Stimulated activated CD4-positive, alpha-beta T cell treated with anti-CD3 and anti-CD28 coated beads, Interleukin-12 subunit alpha, Interleukin-12 subunit beta, amount 100 ng/mL, for 4 hours (primary cell): ENCODE measurements at places on chromosomes 16 and 17.

DNA sequence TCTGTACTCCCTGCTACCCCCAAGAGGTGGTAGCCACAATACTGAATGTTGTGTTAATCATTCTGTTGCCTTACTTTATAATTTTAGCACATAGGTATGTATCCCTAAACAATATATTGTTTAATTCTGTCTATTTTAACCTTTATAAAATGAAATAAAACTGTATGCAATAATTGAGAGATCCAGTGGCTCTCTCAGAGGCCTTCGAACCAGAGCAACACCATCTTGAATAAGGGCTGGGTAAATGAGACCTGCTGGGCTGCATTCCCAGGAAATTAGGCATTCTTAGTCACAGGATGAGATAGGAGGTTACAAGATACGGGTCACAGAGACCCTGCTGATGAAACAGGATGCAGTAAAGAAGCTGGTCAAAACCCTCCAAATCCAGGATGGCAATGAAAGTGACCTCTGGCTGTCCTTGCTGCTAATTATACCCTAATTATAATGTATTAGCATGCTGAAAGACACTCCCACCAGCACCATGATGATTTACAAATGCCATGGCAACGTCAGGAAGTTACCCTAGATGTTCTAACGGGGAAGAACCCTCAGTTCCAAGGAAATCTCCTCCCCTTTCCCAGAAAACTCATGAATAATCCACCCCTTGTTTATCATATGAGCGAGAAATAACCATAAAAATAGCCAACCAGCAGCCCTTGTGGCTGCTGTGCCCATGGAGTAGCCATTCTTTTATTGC, 2.0 kb upstream of the CANT1 start:
- no peak for DNase-seq

DNA sequence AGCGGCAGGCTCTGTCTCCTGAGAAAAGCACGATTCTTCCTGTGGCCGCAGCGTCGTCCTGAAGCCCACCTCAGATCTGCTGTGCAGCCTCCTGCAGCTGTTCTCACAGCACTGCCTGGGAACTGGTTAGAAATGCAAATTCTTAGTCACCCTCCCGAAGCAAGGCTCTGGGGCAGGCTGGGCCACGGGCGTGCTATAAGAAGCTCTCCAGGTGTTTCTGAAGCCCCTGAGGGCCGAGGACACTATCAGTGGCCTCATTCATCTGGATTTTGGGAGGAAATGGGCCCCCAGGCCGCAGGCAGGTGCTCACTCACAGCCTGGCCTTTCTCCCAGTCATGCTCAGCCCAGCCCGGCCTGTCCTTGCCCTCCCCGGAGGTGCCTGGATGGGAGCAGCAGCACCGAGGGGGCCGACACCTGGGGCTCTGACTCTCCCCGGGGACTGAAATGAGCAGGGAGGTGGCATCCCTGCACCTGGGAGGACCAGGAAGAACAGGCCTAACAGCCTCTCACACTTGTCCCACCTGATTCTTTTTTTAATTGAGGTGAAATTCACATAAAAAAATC, 10.4 kb upstream of the NLRC3 start:
- DNase-seq, result no peak

GRCh38 chr17:5468075-5468473, 708 bp downstream of the DHX33 start:
- peak; percentile 24 for DNase-seq

GRCh38 chr17:15464231-15464985, 3.0 kb downstream of the CDRT4 start:
- no peak for DNase-seq

DNA sequence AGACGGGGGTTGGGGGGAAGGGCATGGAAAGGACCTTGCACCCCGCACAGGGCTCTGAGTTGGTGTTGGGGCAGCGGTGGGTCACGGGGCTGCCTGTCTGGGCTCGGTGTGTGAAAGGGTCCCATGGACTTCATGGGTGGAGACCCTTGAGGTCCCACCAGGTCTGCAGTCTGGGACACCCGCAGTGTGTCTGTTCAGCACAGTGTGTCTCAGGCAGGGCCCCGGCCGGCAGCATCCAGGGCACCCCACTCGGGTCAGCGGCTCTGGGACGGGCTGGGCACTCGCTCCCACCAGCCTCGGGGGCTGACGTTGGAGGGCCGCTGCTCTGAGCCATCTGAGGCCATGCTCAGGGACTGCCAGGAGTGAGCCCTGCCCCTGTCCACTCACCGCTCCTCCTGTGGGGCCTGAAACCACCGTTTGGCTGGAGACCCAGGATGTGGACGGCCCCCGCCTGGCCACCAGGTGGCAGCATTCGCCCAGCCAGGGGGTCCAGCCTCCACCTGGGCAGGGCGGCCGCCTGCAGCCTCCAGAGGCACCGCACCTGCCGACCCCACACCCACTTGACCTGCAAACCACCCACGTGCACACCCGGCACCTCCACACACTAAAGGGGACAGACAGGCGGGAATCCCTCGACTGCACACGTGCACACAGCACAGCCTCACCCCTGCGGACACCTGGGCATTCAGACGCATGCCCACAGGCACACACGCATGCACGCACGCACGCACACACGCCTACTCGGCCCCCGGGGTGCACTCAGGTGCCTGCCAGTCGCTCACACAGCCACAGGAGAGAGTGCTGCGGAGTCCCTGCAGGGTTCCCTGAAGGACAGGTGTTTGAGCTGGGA, 10.1 kb upstream of the ZFPM1 start:
- peak; percentile 81 for DNase-seq

- no peak for DNase-seq
Measured at GRCh38 chr16:30924076-30924912, 922 bp downstream of the FBXL19 start.

GRCh38 chr17:40415390-40415789, 2.3 kb downstream of the TOP2A start:
- no peak for DNase-seq

DNA sequence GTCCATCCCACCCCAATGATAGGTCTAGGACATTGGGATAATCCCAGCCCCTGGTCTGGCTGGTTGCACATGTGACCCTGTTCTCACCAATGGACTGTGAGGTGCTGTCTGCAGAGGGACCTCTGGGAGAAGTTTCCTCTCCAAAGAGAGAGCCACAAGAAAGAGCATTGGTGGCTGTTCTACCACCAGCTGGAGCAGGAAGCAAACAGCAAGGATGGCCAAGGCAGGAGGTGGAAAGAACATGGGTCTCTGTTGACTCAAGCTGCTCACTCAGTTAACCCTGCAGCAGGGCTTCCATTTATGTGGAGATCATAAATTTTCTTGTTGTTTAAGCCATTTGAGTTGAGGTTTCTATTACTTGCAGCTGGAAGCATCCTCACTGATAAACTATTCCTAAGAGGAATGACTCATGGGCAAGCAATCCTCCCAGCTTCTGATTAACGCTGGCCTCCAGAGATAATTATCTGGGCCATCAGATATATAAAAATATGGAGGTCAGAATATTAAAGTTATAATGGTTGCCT, 52.6 kb downstream of the CYB5B start:
- no peak for DNase-seq

DNA sequence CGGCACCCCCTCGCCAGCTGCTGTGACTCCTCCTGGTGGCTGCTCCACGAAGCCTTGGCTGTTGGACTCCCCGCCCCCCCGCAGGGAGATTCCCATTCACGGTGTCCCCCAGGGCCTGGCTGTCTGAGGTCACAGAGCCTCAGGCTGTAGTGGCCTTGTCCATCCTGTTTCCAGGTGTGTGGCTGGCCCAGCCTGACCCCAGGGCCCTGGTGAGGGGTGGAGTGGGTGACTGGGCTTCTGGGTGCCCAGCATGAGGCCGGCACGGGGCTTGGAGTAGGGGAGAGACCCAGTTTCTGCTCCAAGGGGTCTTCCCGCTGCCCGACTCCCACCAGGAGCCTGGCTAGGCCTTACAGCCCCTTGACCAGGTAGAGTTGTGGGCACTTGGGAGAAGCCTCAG, 10.4 kb downstream of the PRSS27 start:
- no peak for DNase-seq

DNA sequence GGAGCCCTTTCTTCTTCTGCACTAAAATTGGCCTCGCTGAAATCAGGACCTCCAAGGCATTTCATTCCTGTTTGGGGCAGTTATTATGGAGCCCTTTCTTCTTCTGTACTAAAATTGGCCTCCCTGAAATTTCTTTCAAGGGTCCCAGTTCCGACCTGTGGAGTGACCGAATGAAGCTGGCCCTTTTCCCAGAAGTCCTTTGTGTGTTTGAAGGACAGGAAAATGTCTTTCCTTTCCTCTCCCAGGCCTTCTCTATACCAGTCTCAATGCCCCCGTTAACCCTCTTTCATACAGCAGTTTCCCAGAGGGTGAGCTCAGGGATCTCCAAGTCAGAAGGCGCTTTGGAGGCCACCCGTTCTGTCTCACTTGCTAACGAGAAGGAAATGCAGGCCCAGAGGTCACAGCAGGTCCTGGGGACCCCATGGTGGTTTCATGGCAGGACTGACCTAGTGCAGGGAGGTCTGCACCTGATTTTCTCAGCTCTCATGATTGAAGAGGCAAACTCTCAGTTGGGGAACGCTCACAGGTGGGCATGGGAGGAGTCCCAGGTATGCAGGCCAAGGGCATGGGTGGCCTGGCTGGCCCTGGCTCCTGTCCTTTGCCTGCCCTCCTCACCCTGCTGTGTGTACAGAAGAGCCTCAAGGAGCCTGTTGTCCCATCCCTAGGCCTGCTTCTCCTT, 37.1 kb upstream of the DOC2B start:
- DNase-seq, result no peak

- DNase-seq, result no peak
Measured at GRCh38 chr16:60419859-60420258, 1616.4 kb downstream of the CDH8 start.

DNA sequence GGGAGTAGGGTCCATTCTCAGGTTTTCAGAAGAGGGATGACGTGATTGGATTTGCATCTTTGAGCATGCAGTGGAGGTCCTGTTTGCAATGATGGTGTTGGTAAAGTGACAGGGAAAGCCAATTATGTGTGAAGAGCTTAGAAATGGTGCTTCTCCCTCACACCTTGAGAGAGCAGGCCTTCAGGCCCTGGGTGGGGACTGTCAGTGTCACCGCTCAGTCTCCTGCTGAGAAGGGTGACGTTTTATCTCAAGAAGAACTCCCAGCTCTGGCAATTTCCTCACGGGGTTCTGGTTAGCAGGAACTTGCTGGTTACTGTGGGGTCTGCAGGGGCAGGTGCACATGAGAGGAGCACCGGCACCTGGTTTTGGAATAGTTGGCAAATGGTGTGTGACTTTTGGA, 11.2 kb downstream of the PLCG2 start:
- no peak for DNase-seq

- DNase-seq, result no peak
Measured at GRCh38 chr17:58606934-58607333, 84.9 kb downstream of the TEX14 start.

DNA sequence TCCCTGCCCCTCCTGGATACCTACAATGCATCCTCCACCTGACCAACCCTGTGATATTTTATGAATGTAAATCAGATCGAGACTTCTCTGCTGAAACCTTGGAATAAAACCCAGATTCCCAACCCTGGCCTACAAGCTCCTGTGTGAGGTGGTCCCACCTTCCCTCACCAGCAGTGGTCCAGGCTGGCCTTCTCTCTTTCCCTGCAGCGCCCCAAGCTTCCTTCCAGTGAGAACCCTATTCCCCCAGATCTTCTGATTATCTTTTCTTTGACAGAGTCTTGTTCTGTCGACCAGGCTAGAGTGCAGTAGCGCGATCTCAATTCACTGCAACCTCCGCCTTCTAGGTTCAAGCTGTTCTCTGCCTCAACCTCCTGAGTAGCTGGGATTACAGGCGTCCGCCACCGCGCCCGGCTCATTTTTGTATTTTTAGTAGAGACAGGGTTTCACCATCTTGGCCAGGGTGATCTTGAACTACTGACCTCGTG, 2.5 kb upstream of the HELZ start:
- no peak for DNase-seq

- peak; percentile 73 for DNase-seq
Measured at GRCh38 chr17:40564883-40565768, at the start of gene CCR7. TSS of gene CCR7 (minus strand) at chr17:40565472. CDS start at chr17:40565409, 63 bp downstream.

DNA sequence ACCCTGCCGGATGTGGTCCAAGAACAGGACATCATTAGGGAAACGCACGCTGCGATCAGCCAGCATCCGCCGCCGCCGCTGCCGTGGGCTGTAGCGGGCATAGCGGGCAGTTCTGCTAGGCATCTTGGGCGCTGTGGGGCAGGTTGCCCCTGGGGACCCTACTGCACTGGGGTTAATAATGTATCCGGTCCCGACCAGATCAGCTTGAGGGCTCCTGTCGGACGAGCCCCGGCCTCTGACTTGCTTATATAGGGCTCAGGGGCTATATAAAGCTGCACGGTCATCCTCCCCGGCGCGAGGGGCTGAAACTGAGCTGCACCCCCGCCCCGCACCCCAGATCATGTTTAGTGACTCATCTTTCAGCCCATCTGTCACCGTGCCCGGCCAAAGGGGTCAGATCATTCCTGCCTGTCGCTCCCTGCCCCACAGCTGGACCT, at the start of gene PPP1R27:
PPP1R27 (minus strand) TSS at position 220 of the 437 bp plus-strand sequence; CDS start at position 123, 97 bp downstream.
- DNase-seq, result no peak

GRCh38 chr17:70215656-70216055, 46.3 kb downstream of the KCNJ2 start:
- DNase-seq, result no peak

DNA sequence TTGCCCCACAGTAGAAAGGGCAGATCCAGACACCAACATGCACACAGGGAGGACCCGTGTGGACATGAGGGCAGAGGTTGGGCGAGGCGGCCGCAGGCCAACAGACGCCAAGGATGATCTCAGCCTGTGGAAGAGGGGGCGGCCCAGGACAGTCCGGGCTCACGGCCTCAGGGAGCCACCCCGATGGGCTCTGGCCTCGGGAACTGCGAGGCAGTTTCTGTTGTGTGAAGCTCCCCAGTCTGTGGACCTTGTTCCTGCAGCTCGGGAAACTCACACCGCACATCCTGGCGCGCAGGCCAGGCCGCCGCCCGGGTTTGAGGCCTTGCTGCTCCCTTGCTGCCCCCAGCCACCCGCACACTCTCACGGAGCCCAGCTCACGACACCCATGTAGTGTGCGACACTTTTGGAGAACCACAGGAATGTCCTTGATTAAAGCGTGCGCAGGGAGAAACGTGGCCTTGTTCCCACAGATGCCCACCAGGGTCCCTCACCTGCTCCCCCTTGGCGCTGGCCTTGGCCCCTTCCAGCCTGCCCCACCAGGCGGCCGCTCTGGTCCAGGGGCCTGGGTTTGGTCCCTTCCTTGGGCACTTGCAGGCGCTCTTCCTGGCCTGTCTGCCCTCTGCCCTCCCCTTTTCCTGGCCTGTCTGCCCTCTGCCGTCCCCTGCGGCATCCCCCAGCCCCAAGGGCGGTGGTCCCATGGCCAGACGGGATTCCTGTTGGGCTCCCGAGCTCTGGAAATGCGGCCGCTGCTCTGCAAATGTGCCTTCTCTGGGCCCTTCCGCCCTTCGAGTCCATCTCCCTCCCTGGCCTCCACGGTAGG, 9.3 kb upstream of the SLC38A10 start:
- DNase-seq, result no peak

GRCh38 chr17:64216338-64217248, 46.5 kb downstream of the TEX2 start:
- no peak for DNase-seq
